ENCODE measurements at places on chromosomes 11 and 22.

DNA sequence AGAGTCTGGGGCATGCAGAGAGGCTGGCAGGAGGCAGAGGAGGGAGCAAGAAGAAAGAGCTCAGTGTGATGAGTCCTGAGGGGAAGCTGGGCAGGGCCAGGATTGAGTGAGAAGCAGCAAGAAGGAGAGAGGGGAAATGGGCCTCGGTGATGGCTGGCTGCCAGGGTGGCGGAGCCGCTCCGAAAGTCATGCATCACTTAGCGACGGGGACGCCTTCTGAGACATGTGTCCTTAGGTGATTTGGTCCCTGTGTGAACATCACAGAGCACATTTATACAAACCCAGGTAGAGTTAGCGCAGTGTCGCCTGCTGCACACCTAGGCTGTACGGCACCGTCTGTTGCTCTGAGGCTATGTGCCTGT is 15.1 kb downstream of the TBC1D22A start:
- no peak for ATAC-seq

GRCh38 chr11:63666874-63667273 is 4.3 kb downstream of the ATL3 start:
- no peak for ATAC-seq

DNA sequence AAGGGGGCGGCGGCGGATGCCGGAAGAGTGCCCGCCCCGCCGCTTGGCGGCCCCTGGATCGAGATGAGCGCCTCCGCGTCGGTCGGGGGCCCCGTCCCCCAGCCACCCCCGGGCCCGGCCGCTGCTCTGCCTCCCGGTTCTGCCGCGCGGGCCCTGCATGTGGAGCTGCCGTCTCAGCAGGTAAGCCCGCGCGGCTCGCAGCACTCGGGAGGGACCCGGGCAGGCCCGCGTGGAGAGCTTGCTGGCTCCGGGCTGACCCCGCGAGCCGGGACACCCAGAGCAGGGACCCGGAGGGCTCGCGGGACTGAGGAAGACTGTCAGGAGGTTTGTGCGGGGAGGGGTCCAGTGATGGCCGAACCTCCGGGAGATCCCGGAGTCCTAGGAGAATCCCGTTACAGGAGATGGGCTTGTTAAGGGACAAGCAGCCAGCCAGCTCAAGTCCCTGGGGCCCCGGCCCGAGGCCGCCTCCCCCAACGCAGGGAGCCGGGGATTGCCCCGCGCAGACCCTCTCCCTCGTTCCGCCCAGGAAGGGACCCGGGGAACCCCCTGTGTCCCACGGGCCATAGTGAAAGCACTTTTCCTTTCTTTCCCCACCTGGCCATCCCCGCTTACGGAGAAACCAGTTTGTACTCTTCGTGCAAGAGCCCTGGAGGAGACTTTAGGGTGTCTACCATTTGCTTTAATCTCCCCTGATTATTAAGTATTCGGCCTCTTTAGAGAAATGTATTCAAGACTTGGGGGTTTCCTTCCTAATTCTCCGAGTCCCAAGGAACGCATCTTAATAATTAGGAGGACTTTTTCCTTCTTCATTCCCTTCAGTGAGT is 547 bp downstream of the UVRAG start:
- peak; percentile 16 for ATAC-seq

GRCh38 chr11:2409126-2409525 is 8.6 kb downstream of the TSSC4 start:
- ATAC-seq = no peak

DNA sequence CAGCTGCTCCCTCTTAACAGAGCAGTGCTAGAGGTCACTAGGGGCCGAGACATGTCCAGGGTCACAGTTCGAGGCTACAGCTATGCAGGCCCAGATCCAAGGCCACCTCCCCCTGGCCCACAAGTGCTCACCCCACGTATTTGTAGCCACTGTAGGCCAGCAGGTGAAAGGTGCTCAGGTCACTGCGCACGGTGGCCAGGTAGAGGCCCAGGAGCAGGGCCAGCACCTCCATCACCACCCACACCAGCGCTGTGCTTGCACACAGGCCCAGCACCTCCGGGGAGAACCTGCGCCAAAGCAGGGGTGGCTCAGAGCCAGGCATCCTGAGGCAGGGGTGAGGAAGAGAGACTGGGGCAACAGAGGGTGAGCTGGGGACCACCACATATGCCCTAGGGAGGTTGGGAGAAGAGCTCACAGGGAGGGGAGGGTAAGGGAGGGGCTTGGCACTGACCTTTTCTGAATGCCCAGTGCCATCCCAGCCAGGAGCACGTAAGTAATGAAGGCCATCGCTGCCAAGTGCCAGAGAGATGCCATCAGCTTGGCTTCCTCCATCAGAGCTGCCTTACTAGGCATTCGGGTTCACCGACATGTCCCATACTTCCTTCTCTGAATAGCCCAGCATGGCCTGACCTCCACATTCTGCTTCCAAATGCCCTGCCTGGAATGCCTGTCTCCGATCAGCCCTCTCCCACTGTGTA is 3.5 kb downstream of the YIF1A start:
- no peak for ATAC-seq

DNA sequence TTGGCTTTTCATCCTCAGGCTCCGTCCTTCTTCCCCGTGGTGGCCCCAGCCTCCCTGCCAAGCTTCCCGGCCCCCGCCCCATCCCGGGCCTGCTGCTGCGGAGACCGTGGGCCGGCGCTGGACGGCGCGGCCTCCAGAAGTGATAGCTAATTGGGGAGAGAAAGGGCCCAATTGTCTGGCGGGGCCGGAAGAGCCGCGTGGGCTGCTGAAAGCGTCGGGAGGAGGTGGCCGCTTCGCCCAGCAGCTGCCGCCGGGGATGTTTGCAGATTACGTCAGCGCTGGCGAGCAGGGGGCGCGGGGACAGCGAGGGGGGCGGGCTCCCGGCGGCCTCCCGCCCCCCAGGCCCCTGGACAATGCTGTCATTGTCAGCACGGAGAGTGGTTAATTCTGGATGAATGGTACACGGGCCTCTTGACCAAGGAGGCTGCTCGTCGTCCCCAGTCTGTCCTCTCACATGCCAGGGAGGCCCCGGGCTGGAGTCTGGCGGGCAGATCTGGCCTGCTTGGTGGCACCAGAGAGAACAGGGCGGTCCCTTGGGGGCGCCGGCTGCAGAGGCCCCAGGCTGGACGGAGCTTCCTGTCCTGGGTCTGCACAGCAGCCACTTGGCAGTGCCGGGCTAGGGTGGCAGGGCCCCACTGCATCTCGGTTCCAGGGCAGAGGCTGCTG is 1.6 kb downstream of the SMIM38 start:
- ATAC-seq = peak; percentile 61
